Retina (tissue), 1 donor: ENCODE measurements at places on chromosomes 11 and 22.
A peak's percentile ranks its signal among the peaks of the same experiment; 100 is the strongest.

- no peak for DNase-seq
These were observed 17.5 kb downstream of the TMPRSS13 start for GRCh38 chr11:117911694-117912093.

DNA sequence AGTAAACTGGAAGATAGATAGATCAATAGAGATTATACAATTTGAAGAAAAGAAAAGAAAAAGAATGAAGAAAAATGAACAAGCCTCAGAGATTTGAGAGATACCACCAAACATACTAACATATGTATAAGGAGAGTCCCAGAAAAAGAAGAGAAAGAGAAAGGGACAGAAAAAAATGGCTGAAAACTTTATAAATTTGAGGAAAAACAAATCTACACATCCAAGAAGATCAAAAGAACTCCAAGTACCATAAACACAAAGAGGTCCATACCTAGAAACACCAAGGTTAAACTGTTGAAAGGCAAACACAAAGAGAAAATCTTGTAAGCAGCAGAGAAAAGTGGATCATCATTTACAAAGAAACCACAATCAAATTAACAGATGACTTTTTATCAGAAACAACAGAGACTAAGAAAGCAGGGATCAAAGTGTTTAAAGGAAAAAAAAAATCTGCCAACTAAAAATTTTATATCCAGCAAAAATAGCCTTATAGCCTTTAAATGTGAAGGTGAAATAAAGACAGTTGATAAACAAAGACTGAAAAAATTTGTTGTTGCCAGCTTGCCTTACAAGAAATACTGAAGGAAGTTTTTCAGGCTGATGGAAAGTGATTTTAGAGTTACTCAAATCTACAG is 11.8 kb upstream of the AKIP1 start:
- DNase-seq = no peak

DNA sequence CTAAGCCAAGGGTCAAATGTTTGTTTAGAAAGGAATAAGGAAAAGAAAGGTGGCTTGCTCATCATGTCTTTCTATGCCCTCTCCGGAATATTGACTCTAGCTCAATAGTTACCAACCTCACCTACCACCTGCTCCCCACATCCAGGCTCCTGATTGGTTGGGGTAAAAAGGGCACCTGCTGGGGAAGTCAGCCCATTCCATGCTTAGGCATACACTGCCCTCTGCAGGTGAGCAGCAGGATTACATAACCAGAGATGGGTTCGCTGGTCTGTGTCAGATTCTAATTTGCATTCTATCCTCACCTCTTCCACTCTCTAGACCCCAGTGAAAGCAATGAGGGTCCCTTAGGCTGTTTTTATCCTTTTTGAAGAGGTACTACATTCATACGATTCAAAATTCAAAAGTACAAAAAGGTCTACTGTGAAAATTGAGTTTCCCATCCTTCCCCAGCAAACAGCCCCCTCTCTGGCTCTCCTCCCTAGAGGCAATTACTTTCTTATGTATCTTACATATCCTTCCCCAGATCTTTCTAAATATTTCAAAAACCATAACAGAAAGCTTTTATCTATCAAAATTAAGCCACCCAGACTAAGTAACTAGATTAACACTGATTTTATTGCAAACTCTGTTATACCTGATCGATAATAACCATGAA is 98.0 kb upstream of the ASPHD2 start:
- peak; percentile 75 for DNase-seq

GRCh38 chr11:44915621-44916020 is 35.1 kb downstream of the TP53I11 start:
- DNase-seq = no peak

- no peak for DNase-seq
These were observed 940 bp upstream of the C11orf91 start for GRCh38 chr11:33701302-33702230.

GRCh38 chr22:21450320-21450831 is 16.8 kb upstream of the TMEM191C start:
- DNase-seq = peak; percentile 26

- DNase-seq = no peak
These were observed 52.1 kb upstream of the NFRKB start for GRCh38 chr11:129947474-129947873.

- DNase-seq = no peak
These were observed 155.7 kb downstream of the CNTN5 start for GRCh38 chr11:99176430-99176829.

GRCh38 chr22:44442186-44442815 is 55.7 kb downstream of the RTL6 start:
- DNase-seq = no peak

DNA sequence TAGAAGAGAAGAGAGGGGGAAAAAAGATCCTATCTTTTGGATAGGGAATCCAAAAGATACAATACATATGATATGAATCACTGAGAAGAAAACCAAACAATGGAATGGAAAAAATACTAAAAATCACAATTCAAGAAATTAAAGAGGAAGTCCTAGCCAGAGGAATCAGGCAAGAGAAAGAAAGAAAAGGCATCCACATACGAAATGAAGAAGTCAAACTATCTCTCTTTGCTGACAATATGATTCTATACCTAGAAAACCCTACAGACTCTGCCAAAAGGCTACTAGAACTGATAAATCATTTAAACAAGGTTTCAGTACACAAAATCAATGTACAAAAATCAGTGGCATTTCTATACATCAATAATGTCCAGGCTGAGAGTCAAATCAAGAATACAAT is 91.4 kb downstream of the EFCAB6 start:
- DNase-seq = no peak

DNA sequence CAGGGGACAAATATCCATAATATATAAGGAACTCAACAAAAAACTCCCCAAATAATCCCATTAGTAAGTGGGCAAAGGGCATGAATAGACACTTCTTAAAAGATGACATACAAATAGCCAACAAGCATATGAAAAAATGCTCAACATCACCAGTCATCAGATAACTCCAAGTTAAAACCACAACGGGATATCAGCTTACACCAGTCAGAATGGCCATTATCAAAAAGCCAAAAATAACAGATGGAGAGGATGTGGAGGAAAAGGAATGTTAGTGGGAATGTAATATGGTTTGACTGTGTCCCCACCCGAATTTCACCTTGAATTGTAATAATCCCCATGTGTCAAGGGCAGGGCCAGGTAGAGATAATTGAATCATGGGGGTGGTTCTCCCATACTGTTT is 350.1 kb downstream of the GUCY1A2 start:
- no peak for DNase-seq
